Inflammatory macrophage treated with lipopolysaccharide for 4 hours (primary cell): ENCODE measurements at places on chromosomes 4 and X.

GRCh38 chr4:56311299-56311975 lies 75.9 kb downstream of the AASDH start:
- no peak for DNase-seq

DNA sequence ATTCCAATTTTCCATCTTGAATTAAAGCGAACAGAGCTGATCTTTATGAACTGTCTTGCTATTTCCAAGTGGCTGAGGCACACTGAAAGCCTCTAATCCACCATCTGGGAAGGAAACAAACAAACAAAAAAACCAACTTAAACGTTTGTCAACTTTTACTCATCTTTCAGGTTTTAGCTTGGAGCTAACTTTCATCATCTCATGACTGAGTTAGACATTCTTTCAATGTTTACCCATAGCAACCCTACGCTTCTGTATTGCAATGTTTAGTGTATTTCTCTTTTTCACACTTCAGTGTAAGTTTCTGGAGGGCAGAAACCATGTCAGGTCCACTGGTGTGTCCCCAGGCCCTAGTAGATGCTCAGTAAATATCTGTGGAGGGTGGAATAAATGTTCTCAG lies 343.8 kb downstream of the GBA3 start:
- no peak for DNase-seq

GRCh38 chr4:77376788-77377460 lies 219.9 kb downstream of the CCNG2 start:
- no peak for DNase-seq

- no peak for DNase-seq
Observed at GRCh38 chrX:14698790-14699189, 169.5 kb downstream of the GLRA2 start.

- DNase-seq, result no peak
Observed at GRCh38 chr4:67765401-67765800, 11.2 kb upstream of the GNRHR start.

- DNase-seq, result no peak
Observed at GRCh38 chrX:9492901-9493300, 28.0 kb downstream of the TBL1X start.

DNA sequence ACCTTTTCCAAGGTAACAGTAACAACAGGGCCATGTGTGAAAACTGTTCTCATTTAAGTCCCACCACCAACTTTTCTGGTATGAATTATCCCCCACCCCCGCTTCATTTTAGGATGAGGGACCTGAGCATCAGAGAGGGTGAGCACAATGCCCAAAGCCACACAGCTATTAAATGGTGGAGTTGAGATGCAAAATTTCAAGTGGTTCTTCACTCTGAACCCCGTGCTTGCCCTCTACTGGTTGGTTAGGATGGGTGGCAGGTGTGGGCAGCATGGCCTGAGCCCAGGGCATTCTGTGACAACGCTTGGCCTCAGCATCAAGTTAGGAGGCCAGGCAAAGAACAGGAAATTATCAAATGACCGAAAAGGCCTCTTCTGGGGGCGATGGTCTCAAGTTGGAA lies 33.5 kb downstream of the MED28 start:
- no peak for DNase-seq

DNA sequence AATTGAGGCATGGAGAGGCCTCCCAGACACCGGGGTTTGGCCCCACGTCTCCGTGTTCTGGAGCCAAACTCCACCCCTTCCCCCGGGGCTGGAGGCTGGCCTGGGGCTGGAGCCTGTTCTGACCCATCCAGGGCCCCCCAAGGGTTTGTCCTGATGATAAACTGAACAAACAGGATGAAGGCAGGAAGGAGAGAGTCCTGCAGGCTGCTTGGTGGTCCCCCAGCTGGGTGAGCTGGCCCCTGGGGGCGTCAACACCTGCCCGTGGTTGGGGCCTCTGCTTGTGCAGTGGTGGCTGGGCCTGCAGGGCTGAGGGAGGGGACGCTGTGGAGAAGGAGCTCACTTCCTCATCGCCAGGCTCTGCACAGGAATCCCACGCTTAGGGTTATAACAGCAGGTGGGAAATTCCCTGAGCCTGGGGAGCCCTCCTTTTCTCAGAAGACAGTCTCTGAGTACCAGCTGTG lies 2.3 kb downstream of the SH3TC1 start:
- DNase-seq, result peak; percentile 62
